ENCODE measurements at places on chromosomes 12 and 14.
A peak's percentile ranks its signal among the peaks of the same experiment; 100 is the strongest.

GRCh38 chr14:102580550-102581110 is 11.8 kb upstream of the RCOR1 start:
- DNase-seq, result no peak

DNA sequence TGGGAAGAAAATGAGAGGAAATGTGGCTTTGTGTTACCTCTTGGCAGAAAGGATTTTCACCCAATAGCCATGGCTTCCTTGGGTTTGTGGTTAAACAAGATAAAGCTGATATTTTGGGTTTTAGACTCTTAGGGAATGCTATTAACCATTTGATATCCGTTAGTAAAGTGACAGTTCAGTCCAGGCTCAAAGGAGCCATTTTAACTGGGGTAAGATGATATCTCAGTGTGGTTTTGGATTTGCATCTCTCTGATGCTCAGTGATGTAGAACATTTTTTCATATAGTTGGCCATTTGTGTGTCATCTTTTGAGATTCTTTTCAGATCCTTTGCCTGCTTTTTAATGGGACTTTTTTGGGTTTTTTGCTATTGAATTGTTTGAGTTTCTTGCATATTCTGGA is 30.1 kb downstream of the IFT43 start:
- DNase-seq, result no peak

- no peak for DNase-seq
Observed at GRCh38 chr14:44898551-44898950, 63.2 kb downstream of the KLHL28 start.

DNA sequence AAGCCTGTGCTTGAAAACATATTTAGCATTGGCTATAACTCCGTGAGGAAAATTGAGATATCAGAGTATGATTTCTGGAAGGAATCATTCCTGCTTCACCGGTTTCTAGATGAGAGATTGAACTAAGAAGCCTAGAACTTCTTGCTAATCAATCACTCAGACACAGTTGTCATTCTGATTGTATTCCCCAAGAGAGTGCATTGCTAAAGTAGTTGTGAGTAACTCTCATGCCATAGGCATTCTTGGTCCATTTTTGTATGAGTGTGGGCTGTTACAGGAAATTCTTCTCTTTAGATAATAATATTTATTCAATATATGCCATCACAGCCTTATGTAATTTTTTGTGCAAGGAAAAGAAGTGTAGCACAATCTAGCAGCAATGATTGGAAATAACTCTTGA is 893.3 kb upstream of the MDGA2 start:
- no peak for DNase-seq

GRCh38 chr12:108637222-108637971 is 3.7 kb upstream of the SELPLG start:
- no peak for DNase-seq

GRCh38 chr12:49585477-49586459 is 17.8 kb upstream of the MCRS1 start:
- DNase-seq, result no peak

DNA sequence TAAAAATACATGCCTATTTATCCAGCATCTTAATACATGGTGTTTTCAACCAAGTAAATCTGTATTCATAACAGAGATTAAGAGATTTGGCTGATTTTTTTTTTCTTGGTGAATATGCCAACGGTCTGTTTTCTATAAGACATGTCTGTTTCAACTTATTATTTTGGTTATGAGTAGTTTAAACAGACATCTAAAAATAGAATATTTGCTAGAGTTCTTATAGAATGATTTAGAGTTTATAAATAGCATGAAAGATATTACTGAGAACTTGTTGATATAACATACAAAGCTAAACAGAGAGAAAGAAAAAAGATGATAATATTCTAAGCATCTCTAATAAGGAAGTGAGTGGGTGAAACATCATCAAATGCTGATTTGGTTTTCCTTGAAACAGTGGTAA is 199.9 kb downstream of the CCDC91 start:
- no peak for DNase-seq

DNA sequence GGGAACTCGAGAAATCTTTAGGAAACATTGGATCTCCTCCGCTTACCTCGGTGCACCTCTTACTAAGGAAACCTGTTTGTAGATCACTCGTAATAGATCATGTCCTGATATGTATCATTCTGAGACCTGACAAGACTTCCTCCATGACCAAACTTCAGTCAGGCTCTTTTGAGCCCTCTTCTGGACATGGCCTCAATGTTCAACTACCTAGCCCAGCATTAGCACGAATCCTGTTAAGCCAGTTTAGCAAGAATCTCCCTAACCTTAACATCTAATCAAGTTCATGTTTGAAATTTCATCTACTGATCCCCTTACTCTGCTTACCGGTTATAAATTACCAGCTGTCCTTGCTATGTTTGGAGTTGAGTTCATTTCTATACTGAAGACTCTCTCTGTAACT is 713.9 kb upstream of the USP15 start:
- DNase-seq, result no peak

GRCh38 chr12:68007033-68007432 is 17.8 kb downstream of the IFNG-AS1 start:
- DNase-seq, result no peak

GRCh38 chr12:38887770-38888169 is 17.6 kb downstream of the CPNE8 start:
- no peak for DNase-seq

- no peak for DNase-seq
Observed at GRCh38 chr12:5509557-5509956, 77.6 kb downstream of the NTF3 start.

DNA sequence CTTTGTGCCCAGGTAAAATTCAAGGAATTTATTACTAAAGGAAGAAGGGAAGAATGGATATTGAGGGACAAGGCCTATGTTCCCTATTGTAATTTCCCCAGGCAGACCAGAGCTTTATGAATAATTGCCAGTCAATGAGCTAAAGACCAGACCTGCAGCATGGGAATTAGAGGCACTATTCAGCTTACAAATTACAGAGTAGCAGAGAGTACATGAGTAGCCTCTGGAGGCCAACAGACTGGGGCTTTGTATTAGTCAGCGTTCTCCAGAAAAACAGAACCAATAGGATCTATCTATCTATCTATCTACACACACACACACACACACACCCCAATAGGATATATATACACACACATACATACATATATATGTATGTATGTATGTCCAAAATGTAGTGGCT is 120.0 kb upstream of the RPH3A start:
- no peak for DNase-seq

GRCh38 chr12:127416796-127417195 is 850.2 kb upstream of the TMEM132C start:
- no peak for DNase-seq

DNA sequence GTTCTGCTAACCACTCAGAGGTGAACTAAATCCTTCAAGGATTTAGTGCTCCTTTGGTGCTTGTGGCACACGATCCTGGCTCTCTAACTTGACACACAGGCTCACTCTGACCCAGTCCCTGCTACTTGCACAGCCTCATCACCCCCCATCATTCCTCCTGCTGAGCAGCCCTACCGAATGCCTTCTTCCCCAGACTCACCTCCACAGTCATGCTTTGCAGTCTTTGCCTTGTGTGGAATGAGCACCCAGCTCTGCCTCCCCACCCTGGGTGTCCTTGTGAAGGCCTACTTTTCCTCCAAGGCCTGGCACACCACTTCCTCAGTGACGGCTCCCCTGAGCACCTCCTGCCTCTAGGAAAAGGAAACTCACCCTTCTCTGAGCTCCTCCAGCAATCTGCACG is 7.9 kb upstream of the TINF2 start:
- DNase-seq, result no peak

- DNase-seq, result peak; percentile 76
Observed at GRCh38 chr12:68530965-68531364, 79.7 kb upstream of the RAP1B start.

GRCh38 chr14:77657280-77657679 is 40.8 kb upstream of the SPTLC2 start:
- DNase-seq, result no peak

GRCh38 chr14:104314251-104314941 is 176.0 kb downstream of the KIF26A start:
- no peak for DNase-seq

DNA sequence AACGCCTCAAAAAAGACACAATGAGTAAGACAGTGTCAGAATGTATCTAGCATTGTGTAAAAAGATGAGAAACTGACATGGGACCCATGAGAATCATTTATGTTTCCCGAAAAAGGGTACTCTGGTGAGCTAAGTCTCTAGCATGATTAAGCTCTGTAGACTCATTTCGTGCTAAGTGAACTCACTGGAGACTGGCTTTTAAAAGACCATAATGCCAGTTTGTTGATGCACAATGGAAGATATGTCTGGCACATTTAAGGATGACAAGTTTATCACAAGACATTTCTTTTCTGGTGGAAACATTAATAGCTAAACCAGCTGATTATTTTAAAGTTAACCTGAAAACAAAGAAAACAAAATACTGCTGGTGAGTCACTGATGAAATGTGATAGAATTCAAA is 233.5 kb downstream of the SLC2A13 start:
- DNase-seq, result no peak

DNA sequence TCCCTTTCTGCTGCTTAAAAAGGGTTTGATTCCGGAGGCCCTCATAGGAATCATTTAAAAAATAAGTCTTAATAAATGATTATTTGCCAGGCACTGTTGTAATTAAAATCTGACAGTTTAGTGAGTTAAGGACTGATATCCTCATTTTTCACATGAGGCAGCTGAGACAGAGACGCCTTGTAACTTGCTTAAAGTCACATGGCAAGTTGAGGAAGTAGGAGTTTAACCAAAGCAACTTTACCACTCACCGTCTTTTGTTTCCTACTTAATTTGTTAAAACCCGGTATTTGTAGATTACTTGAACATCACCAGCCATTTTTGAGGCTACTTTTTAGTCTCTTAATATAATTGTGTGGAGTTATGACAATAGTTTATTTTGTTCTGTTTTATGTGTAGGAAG is 2.4 kb downstream of the TIGAR start:
- no peak for DNase-seq

DNA sequence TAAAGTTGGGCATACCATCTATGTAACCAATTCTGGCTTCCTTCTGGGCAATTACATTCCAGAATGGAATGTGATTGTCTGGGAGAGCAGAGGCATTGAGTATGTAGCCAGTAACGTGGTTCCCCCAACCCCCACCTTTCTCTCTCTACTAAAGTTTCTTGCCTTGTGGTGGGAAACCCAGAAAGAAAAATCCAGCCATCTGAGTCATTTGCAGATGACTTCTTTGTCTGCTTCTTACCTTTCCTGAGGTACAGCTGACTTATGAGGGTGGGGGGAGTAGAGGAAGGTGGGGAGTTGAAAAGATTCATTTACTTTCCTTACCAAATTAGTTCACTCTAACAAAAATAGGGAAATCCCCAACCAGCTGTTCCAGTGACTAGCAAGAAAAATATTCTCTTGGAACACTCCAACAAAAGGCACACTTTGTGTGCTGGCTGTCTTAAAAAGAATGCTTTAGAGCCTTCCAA is 112.1 kb upstream of the FRMD6 start:
- peak; percentile 69 for DNase-seq

DNA sequence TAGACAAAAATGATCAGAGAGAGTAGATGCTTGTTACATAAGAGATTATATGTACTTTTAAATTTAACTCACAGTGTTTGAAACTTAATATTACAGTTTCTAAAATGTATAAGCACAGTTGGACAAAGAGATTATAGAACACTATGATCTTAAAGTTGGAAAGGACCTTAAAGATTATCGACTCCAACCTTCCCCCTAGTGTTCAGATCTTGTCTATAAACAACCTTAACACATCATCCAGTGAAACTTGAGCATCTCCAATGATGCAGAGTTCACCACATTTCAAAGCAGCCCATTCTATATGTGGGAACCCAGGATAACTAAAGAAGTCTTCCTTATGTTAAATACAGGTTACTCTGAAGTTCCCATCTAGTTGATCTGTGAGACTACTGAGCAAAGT is 480.8 kb downstream of the RMST start:
- DNase-seq, result no peak

DNA sequence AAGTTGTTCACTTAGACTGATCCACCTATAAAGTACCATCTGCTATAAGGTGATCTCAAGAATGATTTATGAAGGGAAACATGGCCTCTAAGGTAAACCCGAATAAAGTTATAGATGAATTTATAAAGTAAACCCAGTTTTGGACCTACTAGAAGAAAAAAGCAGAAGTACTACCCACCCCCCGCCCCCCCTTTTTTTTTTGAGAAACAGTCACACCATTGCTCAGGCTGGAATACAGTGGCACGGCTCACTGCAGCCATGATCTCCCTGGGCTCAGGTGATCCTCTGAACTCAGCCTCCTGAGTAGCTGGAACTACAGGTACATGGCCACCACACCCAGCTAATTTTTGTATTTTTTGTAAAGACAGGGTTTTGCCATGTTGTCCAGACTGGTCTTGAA is 3.9 kb downstream of the ENTPD5 start:
- DNase-seq, result no peak

DNA sequence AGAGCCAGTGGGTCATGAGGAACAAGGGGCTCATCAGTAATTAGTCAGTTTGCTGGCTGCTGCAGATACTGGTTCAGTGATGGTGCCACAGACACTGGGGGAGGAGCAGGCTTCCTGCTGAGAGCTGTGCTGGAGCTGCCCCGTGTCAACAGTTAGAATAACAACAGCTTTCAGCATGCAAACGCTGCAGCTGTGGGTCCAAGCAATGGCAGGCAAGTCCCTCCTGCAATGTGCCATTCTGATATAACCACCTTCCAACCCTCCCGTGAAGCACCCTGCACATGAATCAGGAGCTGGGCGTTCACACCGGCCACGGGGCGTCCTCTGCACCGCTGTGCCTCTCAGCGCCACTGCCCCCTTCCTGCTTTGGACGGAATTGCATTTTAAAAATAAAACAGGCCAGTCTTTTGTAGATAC is 258.4 kb upstream of the SFSWAP start:
- DNase-seq, result no peak

DNA sequence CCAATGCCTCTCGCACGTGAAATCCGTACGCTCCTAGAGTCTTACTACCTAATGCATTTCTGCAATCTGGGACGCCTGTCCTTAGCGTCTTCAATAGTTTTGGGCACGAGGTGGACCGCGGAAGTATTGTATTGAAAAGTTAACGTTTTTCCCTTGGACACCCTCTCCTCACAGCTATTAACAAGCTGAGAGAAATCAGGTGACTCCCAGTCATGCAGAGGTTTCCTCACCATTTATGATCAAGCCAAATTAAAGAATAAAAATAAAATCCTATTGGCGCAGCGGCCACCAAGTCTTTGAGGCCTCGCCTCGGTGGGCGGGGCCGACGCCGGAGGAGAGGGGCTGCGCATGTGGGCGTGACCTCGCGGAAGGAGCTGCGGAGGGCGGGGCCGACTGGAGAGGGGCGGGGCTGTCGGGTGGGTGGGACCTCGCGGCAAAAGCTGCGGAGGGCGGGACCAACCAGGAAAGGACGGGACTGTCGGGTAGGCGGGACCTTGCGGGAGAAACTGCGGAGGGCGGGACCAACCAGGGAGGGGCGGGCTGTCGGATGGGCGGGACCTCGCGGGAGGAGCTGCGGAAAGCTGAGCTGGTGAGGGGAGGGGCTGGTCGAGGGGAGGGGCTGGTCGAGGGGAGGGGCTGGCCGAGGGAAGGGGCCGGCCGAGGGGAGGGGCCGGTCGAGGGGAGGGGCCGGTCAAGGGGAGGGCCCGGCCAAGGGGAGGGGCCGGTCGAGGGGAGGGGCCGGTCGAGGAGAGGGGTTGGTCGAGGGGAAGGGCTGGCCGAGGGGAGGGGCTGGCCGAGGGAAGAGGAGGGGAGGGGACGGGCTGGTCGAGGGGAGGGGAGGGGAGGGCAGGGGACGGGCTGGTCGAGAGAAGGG is 1.1 kb upstream of the PPP2R5C start:
- peak; percentile 88 for DNase-seq
